ENCODE measurements at places on chromosomes 6 and 20. TPM values are rescaled to one million over a fixed set of nuclear protein-coding genes. Genes with fewer than 3 reads are reported as not detected.

The MUCL3 gene
- total RNA-seq, result not detected

The BICRAL gene
- total RNA-seq, result 12.0 TPM

The SNX21 gene
- total RNA-seq, result 2.2 TPM

The LY6G6C gene
- not detected for total RNA-seq

The MTFR2 gene
- 24.2 TPM for total RNA-seq

The TMEM200A gene
- total RNA-seq, result 0.34 TPM

The LAMA4 gene
- not detected for total RNA-seq

The OSTM1 gene
- 16.3 TPM for total RNA-seq

The BMP2 gene
- not detected for total RNA-seq

The HEY2 gene
- total RNA-seq, result not detected

The JPH2 gene
- total RNA-seq, result not detected

The ZNF322 gene
- total RNA-seq, result 11.3 TPM

The LHFPL5 gene
- not detected for total RNA-seq

The HLA-DRB5 gene
- 0.48 TPM for total RNA-seq

The ALDH5A1 gene
- total RNA-seq, result 13.1 TPM

All from activated CD4-positive, alpha-beta memory T cell treated with anti-CD3 and anti-CD28 coated beads for 36 hours (primary cell).